GM04504 (cell line): ENCODE measurements at places on chromosomes 1 and 21.

GRCh38 chr21:44509539-44509938 is 30.5 kb downstream of the KRTAP10-1 start:
- DNase-seq = no peak

GRCh38 chr1:167439301-167439988 is 78.9 kb downstream of the CD247 start:
- DNase-seq = peak; percentile 6

DNA sequence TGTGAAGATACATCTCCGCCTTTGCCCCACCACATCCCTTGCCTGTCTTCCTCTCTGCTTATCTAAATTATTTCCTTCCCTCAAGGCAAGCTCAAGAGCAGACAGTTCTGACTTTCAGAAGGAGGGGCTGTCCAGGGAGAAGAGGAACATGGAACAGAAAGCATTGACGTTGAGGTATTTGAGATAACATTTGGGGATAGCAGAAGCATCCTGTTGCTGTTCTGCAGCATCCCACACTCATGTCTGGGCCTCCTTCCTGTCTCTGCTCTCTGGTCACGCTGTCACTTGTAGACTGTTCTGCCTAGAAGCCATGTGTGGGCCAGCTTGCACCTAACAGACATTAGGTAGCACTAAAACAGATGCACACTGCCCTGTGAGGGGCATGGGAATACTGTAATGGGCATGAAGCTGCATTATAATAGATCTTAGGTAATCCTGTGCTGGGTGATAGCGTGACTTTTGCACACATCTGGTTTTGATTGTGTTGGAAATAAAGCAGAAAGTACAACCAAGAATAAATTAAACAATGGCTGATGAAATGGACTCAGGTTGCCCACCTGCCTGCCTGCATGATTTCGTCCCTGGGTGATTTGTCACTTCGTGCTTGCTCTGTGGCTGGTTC is 660 bp upstream of the RD3 start:
- DNase-seq = no peak

DNA sequence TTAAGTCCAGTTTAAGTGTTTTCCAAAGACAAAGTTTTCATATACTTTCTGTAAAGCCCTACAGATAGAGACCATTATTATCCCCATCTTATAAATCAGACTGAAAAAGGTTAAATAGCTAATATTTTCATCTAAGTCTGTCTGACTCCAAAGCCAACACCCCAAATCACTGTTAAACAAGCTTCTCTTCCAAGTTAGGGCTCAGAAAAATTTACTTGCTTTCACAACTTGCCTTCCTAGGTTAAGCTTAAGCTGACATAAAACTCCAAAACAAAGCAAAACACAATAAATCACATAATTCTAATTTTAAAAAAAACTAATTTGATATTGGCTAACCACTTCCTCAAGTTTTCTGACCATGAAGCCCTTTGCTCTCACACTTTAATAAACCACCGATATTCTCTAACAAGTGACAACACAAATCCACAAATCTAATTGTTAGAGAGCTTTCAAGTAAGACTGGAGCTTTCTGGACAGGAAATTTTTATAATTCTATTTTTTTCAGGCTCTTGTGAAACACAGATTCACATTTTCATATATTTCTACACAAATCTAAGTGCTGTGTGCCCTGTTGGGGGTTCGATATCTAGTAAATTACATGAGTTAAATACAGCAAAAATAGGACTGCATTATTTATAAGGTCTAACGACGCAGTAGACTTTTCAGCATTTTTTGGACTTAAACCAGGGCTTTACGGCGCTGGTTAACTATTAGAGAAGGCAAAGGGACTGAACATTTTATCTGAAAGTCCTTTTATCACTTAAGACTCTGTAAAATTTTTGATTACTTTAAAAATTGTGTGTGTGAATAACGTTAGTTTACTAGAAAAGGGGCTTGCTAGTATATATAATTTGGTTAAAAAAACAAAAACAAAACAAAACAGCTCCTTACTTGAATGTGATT is 2.1 kb downstream of the GNG12 start:
- no peak for DNase-seq

DNA sequence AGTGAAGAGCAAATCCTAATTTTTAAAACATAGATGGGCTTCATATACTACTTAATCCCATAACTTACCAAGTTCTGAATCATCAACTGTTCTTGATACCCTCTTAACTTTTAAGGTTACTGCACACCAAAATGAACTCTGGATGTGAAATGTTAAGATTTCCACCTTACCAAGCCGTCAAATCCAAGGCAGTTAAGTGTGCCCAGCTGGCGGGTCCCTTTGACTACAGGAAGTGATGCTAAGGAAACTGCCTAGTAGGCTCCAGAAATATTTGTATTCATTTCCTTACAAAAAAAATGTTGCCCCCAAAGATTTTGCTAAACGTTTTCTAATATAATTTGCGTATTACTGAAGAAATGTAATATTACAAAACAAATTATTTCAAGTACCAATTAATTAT is 10.7 kb downstream of the NRIP1 start:
- DNase-seq = no peak

DNA sequence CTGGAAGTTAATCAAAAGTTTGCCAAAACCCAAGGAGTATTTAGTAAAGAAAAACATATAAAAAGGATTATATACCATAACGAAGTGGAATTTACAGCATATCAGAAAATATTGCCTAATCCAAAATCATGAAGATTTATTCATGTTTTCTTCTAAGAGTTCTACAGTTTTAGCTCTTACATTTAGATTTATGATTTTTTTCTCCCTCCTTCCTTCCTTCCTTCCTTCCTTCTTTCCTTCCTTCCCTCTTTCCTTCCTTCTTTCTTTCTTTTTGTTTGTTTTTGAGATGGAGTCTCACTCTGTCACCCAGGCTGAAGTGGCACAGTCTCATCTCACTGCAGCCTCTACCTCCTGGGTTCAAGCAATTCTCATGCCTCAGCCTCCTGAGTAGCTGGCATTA is 15.7 kb upstream of the PRSS38 start:
- DNase-seq = no peak

- no peak for DNase-seq
Observed at GRCh38 chr1:117113199-117113598, 8.3 kb downstream of the TRIM45 start.

GRCh38 chr1:72184099-72184701 is 98.1 kb downstream of the NEGR1 start:
- DNase-seq = no peak

GRCh38 chr1:43849670-43850069 is 83.9 kb upstream of the ARTN start:
- no peak for DNase-seq

DNA sequence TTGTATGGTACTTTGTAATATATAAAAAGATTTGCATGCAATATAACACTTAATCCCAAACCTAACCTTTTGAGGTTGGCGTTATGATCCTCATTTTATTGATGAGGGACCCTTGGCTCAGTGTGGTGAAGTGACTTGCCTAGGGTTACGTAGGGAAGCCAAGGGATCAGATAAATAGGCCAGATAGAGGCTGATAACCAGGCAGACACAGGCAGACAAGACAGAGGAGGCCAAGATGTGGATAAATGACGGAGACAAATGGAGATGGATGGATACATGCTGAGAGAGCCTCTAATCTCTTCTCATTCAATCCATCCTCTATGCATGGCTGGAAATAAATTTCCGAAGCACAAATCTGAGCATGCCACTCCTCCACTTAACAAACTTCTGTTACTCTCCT is 136.9 kb upstream of the SPATA6 start:
- DNase-seq = no peak

DNA sequence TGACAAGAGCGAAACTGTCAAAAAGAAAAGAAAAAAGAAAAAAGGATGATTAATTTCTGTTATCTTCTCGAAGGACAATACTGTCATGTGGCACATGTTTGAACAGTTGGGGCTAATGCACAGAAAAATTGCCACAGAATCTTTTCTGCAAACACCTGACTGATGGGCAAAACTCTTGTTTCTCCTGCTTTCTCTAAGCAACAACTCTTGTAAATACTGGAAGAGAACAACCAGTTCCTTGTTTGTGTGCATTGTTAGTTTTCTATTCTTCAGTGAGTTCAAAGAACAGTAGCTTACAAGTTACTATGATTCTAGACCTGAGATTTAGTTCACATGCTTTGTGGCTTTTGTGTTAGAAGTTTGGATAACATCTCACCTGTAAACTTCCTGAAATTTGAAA is 60.7 kb downstream of the CDC14A start:
- DNase-seq = no peak

GRCh38 chr1:31978843-31979400 is 34.7 kb upstream of the KHDRBS1 start:
- DNase-seq = no peak

DNA sequence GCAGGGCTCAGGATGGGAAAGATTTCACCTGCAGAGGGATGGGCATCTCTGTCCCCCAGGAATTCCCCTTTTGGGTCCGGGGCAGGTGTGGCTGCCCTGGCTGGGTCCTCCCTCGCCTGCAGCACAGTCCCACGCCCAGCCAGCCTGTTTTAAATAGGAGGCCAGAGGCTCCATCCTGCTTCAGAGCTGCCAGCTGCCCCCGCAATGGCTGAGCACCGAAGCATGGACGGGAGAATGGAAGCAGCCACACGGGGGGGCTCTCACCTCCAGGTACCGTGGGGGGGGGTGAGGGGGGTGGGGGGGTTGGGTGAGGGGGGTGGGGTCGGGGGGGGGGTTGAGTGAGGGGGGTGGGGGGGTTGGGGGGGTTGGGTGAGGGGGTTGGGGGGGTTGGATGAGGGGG is 3.6 kb downstream of the SCNN1D start:
- no peak for DNase-seq

GRCh38 chr1:210731193-210731592 is 402.5 kb downstream of the HHAT start:
- DNase-seq = no peak

DNA sequence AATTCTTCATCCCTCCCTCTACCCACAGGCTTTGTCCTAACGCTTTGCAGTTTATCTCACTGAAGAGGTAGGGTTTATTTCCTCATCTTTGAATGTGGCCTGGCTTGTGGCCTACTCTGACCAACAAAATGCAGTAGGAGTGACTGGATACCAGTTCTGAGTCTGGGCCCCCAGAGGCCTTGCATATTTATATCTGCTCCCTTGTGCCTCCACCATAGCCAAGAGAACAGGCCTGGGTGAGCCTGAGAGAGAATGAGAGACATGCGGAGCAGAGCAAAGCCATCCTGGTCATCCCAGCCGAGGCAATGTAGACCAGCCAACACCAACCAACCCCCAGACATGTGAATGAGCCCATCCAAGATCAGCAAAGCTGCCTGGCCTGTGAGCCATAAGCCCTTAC is 30.3 kb downstream of the SMIM12 start:
- DNase-seq = peak; percentile 3

- no peak for DNase-seq
Observed at GRCh38 chr1:159040206-159040605, 30.5 kb downstream of the IFI16 start.

DNA sequence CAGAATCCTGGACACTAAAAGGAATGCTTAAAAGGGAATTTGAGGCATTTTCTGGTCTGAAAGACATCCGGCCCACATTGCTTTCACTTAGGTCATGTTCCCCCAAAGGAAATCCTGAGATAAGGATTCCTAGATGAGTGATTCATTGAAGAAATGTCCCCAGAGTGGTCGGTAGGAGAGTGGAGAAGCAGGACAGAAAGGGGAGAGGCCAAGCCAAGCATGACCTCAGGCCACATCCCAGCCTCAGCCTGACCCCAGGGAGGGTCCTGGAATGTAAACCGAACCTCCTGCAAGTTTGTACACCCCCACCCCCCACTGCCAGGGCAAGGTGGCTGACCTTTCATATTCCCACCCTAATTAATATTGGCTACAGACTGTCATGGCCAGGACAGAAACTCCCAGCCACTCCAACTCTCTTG is 16.6 kb downstream of the HIVEP3 start:
- DNase-seq = no peak

- DNase-seq = no peak
Observed at GRCh38 chr21:42353623-42354022, 2.8 kb upstream of the TFF2 start.

GRCh38 chr1:226656601-226657277 is 82.3 kb downstream of the ITPKB start:
- DNase-seq = peak; percentile 62

- no peak for DNase-seq
Observed at GRCh38 chr1:112472142-112472541, 36.6 kb upstream of the WNT2B start.
